ENCODE measurements at places on chromosomes 7 and 10.

DNA sequence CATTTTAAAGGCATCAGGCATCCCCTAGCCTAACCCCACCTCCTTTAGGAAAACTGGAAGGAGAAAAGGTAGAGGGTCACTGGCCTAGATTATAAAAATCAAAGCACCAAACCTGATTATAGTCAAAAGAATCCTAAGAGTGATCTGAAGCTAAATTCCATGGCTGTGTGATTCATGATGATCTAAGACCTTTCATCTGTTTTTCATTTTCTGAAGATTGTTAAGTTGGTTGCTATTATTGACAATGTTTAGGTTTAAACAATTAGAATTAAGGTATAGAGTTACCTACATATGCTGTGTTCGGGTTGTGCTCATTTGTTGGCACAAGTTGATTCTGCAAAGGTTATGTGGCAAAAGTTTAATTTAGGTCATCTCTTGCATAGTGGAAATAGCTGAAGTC is 148.7 kb downstream of the BICC1 start:
- no peak for DNase-seq

DNA sequence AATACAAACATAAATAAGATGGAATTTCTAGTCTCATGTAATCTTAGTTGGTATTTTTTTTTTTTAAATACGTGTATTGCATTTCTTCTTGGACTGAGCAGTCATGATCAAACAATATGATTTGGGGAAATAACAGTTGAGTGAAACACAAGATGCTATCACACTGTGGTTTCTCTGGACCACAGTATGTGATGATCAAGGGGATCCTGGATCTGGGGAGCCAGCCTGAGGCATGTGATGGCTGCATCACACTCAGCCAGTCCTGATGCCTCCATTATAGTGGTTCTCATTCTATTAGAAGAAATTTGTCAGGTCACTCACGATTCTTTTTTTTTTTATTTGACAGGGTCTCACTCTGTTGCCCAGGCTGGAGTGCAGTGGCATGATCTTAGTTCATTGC is 495.9 kb upstream of the POT1 start:
- DNase-seq, result no peak

DNA sequence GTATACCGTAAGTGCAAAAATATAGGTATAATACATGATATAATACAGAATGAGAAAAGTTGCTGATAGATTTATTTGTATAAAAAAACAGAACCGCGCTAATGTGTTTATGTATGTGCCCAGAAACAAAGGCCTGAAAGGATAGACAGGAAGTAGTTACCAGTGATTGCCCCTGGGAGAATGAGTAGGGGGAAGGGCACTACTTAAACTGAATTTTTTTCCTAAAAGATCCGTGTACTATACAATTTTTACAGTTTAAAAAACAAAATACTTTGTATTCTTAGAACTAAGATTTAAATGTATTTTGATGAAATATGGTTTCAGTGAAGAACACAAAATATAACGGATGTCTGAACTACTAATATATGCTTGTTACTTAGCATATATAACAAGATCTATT is 2.9 kb downstream of the IPMK start:
- DNase-seq, result no peak

GRCh38 chr10:63084690-63085382 is 48.3 kb upstream of the NRBF2 start:
- no peak for DNase-seq

GRCh38 chr7:113071465-113071864 is 15.2 kb downstream of the GPR85 start:
- no peak for DNase-seq

DNA sequence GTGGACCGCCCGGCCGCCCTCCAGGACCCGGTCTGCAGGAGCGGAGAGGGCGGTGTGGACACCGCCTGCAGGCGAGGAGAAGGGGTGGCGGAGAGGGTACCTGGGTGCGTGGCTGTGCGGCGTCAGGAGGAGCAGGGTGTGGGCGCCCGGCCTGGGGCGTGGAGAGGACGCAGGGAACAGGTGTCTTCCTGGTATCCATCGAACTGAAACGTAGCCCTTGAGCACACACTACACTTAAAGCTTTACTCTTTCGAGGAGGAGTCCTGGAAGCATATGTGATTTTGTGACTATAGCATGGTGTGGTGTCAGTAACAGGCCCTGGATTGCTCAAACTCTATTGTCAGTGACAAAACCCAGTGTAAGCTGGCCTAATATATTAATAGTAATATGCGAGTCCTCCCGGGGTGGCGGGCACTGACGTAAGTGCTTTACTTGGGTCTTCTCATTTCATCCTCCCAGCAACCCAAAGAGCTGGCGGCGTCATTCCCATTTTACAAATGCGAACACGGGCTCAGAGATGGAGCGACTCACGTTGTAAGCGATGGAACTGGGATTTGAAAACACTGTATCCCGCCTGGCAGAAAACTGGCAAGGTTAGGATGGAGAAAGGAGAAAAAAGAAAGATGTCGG is 508 bp upstream of the TECPR1 start:
- no peak for DNase-seq

DNA sequence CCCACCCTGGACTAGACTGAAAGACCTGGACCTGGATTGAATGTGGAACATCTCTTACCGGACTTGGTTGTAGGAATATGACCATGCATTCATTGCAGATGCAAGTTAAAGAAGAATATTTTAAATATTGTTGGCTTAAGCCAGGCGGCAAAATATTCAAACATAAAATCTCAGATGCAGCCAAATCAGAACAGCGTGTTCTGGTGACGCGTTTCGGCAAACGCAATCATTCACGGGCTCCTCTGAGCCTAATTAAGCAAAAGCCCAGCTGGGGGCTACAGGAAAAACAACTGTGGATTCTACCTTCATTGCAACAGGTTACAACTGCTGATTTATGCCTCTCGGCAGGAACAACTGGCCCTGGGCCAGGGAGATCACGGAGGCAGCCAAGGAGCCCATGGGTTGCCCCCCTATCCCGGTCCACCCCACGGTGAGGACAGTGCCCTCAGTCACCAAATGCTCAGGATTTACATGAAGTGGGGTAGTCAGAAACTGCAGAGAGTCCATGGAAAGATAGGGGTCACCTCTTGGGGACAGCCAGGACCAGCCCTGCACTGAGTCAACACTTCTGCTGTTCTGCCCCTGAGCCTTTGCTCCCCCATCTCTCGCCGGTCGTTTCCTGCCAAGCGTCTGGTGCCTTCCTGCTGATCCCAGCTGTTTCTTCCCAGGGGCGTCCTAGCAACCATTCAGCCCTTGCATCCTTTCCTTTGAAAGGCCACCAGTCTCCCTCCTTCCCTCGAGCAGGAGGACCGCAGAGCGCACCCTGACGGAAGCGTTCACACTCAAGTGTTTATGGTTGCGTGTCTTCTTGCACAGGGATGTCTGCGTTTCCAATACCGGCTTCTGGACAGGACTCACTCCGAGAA is 64.4 kb upstream of the SFMBT2 start:
- no peak for DNase-seq

DNA sequence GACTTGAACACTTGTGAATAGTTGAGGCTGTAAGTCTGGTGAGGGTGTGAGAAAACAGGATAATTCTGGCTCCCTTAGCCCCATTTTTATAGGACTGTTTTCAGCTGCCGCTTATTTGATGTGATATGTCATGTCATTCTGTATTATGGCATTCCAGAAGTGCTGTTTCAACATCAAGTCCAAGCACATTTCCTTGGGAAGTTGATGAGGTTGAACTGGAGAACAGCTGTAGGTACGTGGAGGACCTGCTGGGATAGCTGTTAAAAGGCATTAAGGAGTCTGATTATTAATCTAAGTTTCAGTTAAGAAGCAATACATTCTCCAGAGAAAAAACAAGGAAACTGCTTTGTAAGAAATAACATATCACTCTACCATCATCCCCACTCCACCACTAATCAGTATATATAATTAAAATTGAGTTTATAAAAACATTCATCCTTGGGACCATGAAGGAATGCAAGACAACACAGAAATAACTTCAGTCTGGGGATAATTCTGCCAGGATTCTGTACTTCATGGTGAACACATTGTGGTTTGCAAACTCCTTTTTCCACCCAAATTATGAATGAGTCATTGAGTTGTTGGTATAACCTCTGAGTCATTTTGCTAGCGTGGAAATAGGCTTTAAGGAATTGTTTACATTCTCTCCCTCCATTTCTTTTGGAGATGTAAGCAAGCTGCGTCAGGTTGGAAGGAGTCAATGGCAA is 39.9 kb upstream of the TMEM229A start:
- peak; percentile 75 for DNase-seq

- no peak for DNase-seq
Observed at GRCh38 chr7:152967958-152968357, 208.4 kb downstream of the ACTR3B start.

GRCh38 chr7:26514633-26515032 is 223.0 kb downstream of the SNX10 start:
- no peak for DNase-seq

DNA sequence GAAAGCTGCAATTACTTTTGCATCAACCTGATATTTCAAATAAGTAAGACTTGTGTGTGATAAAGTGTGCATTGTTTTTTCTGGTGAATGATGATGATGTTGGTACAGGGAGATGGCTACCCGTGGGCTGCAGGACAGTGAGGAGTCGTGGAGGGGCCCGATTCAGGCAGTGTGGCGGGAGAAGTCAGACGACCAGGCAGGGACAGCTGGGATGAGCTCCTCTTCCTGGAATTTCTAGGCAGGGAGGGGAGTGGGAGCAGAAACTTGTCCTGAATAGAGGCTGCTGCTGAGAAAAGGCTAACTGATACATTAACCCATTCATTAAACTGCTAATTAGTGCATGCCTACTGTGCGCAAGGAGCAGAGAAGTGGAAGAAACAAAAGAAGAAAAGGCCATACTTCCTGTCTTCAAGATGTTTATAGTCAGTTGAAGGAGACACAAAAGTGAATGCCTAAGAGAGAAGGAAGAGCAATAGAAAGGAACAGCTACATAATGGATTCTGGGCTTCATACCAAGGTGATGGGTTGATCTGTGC is 9.3 kb upstream of the GATAD1 start:
- DNase-seq, result no peak

DNA sequence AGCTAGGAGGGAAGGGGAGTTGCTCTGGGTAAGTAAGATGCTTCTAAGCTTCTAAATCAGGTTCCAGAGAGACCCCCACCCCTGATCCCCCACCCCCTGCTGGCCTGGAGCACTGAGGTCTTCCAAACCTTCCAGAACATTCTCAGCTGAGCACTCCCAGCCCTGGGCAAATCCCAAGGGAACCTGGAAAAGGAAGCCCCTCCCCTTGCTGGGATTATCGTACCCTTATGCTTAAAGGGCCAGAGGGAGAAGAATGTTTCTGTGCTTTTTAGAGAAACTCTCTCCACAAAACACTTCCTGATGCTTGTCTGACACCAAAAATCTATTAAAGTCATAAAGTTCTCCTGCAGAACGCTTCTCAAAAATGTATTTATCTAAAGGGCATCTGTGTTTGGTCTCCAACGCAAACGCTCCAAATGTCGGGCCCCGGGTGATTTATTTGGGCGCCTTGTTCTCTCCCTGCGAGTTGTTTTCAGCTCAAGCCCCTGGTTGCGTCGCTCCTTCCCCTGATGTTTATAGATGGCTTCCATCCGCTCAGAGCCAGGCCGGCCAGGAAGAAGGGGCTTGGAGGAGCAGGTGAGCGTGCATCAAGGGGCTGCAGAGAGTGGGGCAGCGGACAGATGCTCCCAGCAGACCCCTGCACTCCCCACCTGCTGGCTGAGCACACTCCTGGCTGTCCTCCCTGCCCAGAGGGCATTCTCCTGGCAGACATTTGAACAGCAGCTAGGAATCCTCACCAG is 8.2 kb upstream of the RET start:
- DNase-seq, result no peak

DNA sequence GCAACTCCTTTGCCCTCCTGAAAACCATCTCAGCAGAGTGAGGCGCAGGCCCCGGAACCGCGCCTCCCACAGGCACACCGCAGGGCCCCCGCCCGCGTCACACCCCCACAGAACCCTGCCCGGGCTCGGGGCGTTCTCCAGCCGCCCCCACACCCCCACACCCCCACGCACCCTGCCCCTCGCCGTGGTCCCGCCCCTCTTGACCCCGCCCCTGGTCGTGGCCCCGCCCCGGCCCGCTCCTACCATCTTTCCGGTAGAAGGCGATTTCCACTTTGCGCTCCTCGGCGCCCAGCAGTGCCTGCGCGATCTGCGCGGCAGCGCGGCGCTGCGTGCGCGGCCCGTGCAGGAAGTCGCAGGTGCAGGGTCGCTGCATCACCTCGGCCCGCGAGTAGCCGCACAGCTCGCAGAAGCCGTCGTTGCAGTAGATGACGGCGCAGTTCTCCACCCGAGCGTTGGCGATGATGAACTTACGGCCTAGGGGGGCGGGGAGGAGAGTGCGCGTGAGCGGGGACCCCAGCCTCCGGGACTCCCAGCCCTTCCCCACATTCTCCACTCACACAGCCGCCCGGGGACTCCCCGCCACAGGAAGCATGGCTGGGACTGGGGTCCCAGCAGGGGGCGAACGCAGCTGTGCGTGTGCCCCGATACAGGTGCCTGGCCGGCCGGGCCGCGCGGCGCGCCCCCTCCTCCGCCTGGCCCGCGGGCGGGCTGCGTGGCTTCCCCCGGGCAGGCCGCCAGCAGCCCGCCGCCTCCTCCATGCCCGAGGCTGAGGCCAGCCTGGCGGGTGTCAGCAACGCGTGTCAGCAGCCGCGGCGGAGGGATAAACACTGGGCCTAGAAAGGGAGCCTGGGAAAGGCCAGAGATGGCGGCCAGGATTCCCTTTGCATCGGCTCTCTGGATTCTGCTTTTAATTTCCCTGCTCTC is 3.4 kb downstream of the KCNH2 start:
- no peak for DNase-seq

DNA sequence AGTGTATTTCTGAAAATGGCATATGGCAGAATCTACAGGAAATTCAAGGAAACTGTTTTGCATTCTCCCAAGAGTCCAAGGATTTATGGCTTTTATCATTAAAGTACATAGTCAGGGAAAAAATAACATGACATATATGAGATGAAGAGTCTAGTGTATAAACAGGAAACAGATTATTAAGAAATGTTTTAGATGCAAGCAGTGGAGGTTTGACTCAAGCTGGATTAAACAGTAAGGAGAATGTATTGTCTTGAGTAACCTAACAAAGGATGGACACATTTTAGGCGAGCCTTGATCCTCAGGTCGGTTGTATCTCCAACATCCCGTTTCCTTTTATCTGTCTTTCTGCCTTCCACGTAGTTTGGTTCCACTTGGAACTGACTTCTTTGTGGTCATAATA is 17.9 kb downstream of the OR6B1 start:
- DNase-seq, result no peak

DNA sequence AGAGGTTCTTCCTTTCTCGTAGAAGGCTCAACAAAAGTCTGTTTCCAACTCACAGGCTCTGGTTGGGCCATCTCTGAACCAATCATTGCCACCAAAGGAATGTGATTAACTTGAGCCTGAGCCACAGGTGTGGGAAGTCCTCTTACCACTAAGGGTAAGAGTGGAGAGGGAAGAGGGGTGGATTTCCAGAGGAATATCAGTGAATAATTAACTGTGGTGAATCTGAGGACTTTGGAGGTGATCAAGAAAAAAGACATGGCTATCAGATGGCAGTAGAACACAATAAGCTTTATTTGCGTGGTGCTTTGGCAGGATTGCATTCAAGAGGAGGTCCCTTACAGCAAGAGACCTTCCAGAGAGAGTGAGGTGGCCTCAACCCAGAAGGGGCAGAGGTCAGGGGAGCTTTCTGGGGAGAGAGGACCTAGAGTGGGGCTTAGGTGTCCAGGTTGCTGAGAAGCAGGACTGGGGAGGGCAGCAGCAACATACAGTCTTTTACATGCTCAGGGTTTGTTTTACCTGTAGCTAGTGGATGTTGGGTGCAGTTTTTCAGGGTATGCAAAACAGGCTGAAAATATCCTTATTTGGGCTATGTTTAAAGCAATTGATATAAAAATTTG is 61.4 kb downstream of the BBS9 start:
- no peak for DNase-seq

Data from non-pigmented ciliary epithelial cell (primary cell).